Breast epithelium (tissue), 4 donors: ENCODE measurements at places on chromosomes 5 and 9. TPM values are rescaled to one million over a fixed set of nuclear protein-coding genes. Genes with fewer than 3 reads are reported as not detected.

- no peaks in the 10 kb centered on the region for H3K27me3 ChIP-seq
- no peak overlapping the region for H3K4me3 ChIP-seq
- no peak for DNase-seq
- H3K27ac ChIP-seq: no peak overlapping the region
Measured at GRCh38 chr5:136022965-136023364, 5.8 kb upstream of the TGFBI start.

Gene FAT2
- 3.6 TPM for total RNA-seq

- no peaks in the 10 kb centered on the region for H3K36me3 ChIP-seq
- H3K27ac ChIP-seq: no peak overlapping the region
- H3K27me3 ChIP-seq: no peaks in the 10 kb centered on the region
- DNase-seq: no peak
- no peak overlapping the region for H3K4me3 ChIP-seq
Measured at GRCh38 chr9:2638871-2639673, 17.5 kb downstream of the VLDLR start.

GRCh38 chr5:140175367-140176030, 511 bp downstream of the CYSTM1 start:
- H3K4me3 ChIP-seq: peak overlapping the region; percentile 95
- no peaks in the 10 kb centered on the region for H3K36me3 ChIP-seq
- peak; percentile 74 for DNase-seq
- H3K27me3 ChIP-seq: no peaks in the 10 kb centered on the region
- H3K4me1 ChIP-seq: no peaks in the 10 kb centered on the region
- H3K27ac ChIP-seq: peak overlapping the region; percentile 98

DNA sequence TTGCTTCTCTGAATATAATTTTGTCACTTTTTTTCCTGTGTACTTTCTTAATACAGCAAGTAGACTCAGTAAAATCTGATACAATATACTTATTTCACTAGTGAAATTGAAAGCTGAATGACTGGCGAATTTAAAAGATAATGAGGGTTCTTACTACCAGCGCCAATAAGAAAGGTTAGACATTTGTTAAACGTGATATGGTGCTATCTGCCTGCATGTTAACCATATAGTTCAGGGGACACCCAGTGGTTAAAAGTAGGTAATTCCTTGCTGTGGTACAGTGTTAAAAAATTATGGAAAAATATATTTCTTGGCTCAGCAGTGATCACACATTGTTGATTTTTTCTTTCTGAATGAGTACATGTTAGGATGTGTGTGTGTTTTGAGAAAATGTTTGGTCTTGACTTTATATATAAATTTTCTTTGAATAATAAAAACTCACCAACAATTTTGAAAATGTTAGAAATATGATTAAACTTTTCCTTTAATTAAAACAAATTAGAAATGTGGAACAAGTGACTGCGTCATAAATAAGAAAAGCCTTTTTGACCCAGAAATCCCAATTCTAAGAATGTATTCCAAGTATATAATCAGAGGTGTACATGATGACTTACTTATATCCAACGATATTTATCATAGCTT, 25.8 kb downstream of the CAST start:
- DNase-seq: no peak
- H3K4me3 ChIP-seq: no peak overlapping the region
- no peaks in the 10 kb centered on the region for H3K4me1 ChIP-seq

Gene NIM1K
- 0.33 TPM for total RNA-seq

Gene CENPH
- 2.9 TPM for total RNA-seq
